ENCODE measurements at places on chromosomes 5 and 9. TPM values are rescaled to one million over a fixed set of nuclear protein-coding genes. Genes with fewer than 3 reads are reported as not detected.

GRCh38 chr5:174083056-174083827, 37.7 kb downstream of the NSG2 start:
- DNase-seq, result no peak

- DNase-seq, result no peak
These were observed 118.1 kb upstream of the SMIM23 start for GRCh38 chr5:171667341-171668096.

DNA sequence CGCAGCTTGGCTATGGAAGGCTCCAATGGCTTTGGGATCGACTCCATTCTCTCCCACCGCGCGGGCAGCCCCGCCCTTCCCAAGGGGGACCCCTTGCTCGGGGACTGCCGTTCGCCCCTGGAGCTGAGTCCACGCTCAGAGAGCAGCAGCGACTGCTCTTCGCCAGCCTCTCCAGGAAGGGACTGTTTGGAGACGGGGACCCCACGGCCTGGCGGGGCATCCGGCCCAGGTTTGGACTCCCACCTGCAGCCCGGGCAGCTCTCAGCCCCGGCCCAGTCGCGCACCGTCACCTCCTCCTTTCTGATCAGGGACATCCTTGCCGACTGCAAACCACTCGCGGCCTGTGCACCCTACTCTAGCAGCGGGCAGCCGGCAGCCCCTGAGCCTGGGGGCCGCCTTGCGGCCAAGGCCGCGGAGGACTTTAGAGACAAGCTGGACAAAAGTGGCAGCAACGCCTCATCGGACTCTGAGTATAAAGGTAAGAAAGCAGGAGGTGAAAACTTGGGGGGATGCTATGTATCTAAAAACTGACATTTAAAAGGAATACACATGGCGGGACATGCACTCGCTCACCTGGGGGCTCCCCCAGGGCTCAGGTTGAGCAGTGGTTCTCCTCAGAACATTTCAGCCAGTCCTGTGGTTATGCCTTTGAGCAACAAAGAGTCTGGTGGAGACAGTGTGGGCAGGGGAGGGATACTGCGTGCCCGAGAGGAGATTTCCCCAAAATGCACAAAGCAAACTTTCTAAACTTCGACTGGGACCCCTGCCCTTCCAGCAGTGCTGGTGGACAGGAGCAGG, 579 bp downstream of the BARHL1 start:
- DNase-seq, result no peak

DNA sequence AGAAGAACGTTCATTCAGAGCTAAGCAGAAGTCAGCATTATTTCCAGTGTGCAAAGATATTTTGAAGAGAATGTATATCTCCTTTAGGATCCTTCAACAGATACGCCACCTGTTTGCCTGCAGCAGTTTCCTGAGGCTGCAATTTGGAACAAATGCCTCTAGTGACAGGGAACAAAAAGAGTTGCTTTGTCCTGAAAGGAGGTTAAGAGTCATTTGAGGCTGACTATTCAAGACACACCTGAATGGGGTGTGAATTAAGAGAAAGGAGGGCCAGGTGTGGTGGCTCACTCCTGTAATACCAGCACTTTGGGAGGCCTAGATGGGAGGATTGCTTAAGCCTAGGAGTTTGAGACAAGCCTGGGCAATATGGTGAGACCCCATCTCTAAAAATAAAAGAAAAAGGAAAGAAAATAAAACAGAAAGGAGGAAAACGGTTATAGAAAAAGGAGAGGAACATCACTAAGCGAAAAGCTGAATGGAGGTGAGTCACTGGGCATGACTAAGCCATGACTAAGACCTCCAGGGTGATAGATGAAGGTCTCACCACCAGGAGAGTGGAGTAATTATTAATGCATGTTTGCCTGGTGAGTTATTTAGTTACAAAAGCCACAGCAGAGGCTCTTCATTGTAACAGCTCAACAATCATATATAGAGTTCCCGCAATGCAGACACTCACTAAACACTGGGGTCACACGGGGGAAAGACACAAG, 255.2 kb upstream of the TNC start:
- DNase-seq, result no peak

- no peak for DNase-seq
These were observed 375.0 kb upstream of the RGMB start for GRCh38 chr5:98398465-98398864.

DNA sequence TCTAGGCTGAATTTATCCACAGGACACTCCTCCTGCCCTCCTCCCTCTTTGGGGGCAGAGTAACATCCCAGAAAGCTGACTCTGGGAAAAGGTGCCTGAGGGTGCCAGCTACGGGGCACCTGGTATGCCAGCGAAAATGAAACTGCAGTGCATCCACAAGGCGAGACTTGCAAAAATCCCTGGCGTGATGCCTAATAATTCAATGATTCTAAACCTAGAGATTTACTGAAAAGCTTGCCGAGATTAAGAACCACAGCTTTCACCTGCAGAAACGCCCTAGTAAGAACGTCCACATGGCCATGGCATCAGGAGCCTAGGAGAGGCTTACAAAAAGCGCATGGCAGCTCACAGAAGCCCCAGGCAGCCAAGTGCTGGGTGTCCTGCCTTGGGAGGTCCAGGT, 20.9 kb downstream of the CCNJL start:
- no peak for DNase-seq

- DNase-seq, result no peak
These were observed 59.5 kb upstream of the NPR3 start for GRCh38 chr5:32651638-32652037.

DNA sequence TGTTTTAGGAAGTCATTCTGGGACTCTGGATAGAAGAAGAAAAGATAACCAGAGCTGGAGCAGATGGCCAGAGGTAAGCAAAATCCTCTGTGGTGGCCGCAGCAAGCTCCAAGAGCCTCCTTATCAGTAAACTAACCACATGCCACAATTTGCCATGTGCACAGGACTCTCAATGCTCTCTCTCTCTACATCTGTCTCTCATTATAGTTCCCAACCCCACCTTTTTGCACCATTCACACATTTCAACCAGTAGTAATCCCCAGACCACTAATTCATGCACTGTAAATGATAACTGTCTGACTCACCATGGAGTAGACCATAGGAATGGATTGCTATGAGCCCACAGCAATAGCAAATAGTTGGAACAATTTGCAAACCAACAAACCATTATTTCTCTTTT, 526.1 kb downstream of the TLR4 start:
- DNase-seq, result no peak

DNA sequence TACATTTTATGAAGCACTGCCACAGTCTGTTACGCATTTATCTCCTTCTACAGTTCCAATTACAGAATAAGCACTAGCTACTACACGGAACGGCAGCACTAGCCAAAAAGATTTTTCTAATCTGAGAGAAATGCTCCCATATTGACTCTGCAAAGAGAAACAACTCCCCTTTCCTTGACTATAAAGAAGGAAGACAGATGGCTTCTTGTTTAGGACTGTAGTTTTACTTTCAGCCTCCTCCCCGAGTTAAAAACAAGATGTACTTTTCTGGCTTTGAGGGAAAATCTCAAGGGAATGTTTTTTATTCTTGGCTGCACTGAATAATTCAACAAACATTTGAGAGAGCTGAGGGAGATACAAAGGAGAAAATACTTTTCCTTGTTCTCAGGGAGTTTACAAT, 1.9 kb upstream of the SLC44A1 start:
- DNase-seq, result no peak

DNA sequence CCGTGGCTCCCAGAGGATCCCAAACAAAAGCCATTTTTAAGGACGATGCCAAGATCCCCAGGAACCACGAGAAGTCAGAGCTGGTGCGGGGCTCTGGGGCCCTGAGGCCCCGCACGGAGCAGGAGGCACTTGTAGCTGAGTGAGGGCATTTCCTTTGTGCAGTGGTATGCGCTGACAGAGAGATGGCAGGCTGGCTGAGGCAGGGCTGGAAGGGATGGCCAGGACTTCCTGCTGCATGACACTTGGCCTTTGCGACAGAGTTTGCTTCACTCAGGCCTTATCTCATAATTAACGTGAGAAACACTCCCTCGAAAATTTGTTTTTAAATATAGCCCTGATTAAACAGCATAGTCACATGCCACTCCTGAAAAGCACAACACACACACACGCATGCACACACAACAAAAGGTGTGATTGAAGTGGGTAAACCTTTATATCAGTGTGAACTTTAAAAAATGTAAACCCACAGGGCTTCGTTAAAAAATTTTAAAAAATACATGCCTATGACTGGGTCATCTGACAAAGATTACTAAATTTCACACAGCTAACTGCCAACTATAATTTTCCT, 536.6 kb downstream of the PDE4D start:
- no peak for DNase-seq

GRCh38 chr9:124843456-124844034, 9.7 kb upstream of the WDR38 start:
- DNase-seq, result no peak

- DNase-seq, result no peak
These were observed 166.4 kb upstream of the SPRY4 start for GRCh38 chr5:142491270-142491669.

DNA sequence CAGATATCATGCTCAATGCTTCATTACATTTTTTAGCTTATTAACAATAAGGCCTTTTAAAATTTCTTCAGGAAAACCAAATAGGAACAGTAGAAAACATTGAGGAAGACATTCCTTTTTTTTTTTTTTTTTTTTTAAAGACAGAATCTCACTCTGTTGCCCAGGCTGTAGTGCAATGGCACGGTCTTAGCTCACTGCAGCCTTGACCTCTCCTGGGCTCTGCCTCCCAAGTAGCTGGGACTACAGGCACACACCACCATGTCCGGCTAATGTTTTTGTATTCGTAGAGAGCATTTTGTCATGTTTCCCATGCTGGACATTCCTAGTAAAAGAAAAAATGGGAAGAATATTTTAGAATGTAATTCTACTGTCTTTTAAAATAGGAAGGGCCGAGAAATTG, 60.3 kb downstream of the LMNB1 start:
- DNase-seq, result no peak

DNA sequence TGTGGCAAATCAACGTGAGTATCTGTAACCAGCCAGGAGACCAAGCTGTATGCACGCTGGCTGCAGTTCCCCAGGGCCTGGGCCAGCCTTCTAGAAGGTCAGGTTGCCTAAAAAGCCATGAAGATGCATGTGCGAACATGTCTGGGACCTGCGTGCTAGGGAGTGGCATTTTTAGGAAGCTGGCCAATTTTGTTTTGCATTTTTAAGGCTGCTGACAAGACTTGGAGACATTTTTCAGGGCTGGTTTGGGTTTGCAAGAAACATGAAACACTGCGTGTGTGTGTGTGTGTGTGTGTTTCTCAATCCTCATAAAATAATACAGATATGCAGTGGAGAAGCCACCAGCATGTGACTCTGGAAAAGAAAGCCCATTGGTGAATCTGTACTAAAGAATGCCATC, 5.1 kb downstream of the TGFBI start:
- no peak for DNase-seq

DNA sequence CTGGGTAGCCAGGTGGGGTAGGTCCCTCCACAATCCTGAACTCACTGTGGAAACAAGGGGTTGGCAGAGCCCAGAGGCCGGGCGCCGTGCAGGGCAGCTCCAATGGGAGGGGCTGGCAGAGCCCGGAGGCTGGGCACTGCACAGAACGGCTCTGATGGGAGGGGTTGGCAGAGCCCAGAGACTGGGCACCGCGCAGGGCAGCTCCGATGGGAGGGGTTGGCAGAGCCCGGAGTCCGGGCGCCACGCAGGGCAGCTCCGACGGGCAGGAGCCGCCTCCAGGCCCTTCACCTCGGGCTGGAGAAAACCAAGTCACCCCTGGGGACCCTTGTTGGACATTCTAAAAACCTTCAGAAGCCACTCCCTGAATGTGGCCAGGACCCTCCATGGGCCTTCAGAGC, 9.3 kb downstream of the NACC2 start:
- DNase-seq, result no peak

DNA sequence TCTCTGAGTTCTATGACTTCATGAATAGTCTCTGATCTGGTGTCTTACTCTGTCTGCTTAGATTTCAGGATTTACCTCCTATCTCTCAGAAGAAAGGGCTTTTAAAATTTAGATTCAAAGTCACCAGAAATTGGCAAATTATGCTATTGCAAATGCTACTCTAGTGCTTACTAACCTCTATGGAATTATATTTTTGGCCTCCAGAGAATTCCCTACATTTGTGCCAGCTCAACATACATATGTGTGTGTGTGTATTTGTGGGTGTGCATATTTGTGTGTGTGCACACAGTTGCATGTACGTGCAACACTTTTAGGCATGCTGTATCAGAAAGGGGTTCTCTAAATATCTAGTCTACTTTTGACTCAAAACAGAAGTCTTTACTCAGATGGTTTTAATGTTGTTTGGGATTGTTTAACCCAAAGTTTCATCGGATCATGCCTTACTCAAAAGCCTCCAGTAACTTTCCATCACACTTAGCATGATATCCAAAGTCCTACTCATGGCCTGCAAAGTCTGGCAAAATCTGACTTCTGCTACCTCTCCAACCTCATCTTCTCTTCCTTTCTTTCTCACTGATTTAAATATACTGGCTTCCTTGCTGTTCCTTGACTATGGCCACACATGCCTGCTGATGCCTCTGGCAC, 147.6 kb upstream of the NR3C1 start:
- no peak for DNase-seq

DNA sequence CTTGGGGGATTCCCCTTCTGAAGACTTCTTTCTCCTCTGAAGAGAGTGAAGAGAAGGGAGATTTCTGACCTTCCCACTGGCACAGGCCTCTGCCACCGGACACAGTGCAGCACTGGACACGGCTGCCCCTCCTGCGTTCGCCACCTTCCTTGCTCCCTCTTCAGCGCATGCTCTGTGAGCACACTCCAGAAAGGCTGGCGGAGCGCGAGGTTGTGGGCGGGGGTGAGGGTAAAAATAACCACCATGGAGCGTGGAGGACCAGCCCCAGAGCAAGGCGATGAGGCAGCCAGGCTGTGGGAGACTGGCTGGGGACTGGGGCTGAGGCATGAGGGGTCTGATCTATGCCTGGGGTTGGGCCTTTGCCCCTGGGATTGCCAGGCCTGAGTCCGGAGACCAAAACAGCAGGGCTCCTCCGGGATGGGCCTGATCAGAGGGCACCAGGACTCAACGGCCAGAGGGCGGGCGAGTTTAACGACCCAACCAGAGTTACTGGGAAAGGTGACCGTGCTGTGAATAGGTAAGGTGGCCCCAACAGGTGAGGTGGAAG, 97.2 kb downstream of the ROR2 start:
- no peak for DNase-seq

DNA sequence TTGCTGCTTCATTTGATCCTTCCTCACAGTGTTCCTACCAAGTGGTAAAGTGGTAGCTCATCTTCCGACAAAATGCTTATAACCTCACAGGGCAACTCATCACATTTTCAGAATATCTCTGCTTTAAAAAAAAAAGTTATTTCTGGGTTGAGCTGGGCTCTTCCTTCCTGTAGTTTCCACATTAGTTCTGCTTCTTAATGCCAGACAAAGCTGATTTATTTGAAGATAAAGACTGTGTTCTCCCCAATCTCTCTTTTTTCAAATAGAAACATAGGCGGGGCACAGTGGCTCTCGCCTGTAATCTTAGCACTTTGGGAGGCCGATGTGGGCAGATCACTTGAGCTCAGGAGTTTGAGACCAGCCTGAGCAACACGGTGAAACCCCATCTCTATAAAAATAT, 273.1 kb downstream of the ACTL7B start:
- DNase-seq, result no peak

Gene SPINK1
- total RNA-seq, result 1,081 TPM

Gene SLC25A46
- total RNA-seq, result 52.5 TPM

Gene AQP7
- total RNA-seq, result 17.2 TPM
